ENCODE measurements at places on chromosomes 12 and 14.

GRCh38 chr12:90407841-90408240, 547.1 kb downstream of the CCER1 start:
- no peak for DNase-seq
- no peaks in the 10 kb centered on the region for H3K27me3 ChIP-seq
- H3K4me1 ChIP-seq, result no peaks in the 10 kb centered on the region
- no peak overlapping the region for H3K4me3 ChIP-seq

GRCh38 chr12:15244341-15244740, 23.1 kb upstream of the RERG start:
- H3K4me3 ChIP-seq, result no peak overlapping the region
- H3K27me3 ChIP-seq, result peaks cover 18% of the 10 kb centered on the region
- no peaks in the 10 kb centered on the region for H3K36me3 ChIP-seq
- no peak for DNase-seq
- no peaks in the 10 kb centered on the region for H3K4me1 ChIP-seq
- no peak overlapping the region for H3K27ac ChIP-seq

DNA sequence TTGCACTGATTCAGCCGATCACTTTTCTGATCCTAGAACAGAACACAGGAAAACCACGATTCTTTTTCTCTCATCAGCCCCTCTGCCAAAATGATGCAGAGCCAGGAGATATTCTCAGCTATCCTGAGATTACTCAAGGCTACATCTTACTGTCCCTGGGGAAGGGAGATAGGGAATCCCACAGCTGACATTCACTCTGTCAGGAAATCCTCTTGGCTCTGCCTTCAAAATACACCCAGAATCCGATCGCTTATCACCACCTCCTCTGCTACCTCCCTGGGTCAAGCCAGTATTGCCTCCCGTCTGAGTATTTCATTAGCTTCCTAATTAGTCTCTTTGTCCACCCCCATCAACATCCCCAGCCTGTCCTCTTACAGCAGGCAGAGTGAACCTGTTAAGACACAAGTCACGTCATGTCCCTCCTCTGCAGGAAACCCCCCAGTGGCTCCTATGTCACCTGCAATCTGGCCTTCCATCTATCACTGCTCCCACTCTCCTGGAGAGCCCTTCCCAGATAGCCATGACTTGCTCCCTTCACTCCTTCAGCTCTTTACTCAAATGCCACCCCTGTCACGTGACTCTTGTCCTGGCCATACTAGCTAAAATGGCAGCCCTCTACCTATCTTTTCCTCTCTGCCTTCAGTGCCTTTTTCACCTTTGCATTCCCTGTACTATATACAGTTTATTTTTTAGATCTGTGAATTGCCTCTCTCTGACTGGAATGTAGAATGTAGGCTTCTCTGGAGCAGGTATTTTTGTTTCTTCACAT, 70.3 kb downstream of the GALNT4 start:
- H3K27ac ChIP-seq, result no peak overlapping the region
- H3K4me1 ChIP-seq, result peaks cover 42% of the 10 kb centered on the region
- H3K4me3 ChIP-seq, result no peak overlapping the region
- H3K27me3 ChIP-seq, result no peaks in the 10 kb centered on the region
- DNase-seq, result no peak
- peaks cover 12% of the 10 kb centered on the region for H3K36me3 ChIP-seq

DNA sequence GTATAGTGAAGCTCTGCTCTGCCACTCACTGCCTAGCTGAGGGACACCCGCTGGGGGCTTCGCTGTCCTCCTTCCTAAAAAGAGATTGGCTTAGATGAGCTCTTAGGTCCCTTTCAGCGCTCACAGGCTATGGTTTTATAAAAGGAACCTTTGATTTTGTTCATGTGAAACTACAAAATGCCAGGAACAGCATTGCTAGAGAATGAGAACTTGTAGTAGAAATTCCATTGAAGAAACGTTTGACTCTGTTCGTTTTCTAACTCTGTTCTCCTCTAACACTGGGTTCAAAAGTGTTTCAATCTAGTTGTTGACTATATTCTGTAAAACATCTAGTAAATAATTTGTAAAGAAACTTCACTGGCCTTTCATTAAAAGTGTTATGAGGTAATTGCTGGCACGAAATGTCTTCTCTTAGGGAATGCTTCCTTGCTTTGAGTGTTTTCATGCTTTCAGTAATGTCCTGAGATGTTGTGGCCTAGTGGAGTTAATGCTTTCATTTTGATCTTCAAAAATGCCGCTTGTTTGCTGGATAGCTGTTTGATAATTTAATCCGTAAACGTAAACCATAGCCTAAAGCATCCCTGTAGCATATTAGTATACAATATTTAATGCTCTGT, 1.6 kb downstream of the MARK3 start:
- DNase-seq, result no peak
- peaks cover 4% of the 10 kb centered on the region for H3K36me3 ChIP-seq
- H3K27me3 ChIP-seq, result peaks cover 2% of the 10 kb centered on the region

GRCh38 chr12:73383584-73384222, 1111.5 kb downstream of the TRHDE start:
- no peak overlapping the region for H3K4me3 ChIP-seq
- H3K27me3 ChIP-seq, result no peaks in the 10 kb centered on the region
- no peak for DNase-seq
- no peaks in the 10 kb centered on the region for H3K36me3 ChIP-seq
- no peaks in the 10 kb centered on the region for H3K4me1 ChIP-seq

GRCh38 chr12:69388371-69388770, 28.8 kb downstream of the YEATS4 start:
- no peaks in the 10 kb centered on the region for H3K27me3 ChIP-seq
- H3K4me3 ChIP-seq, result no peak overlapping the region
- peaks cover 29% of the 10 kb centered on the region for H3K36me3 ChIP-seq
- DNase-seq, result no peak

- no peaks in the 10 kb centered on the region for H3K27me3 ChIP-seq
- no peaks in the 10 kb centered on the region for H3K36me3 ChIP-seq
- DNase-seq, result no peak
- H3K27ac ChIP-seq, result no peak overlapping the region
Observed at GRCh38 chr14:37340353-37340752, 142.6 kb downstream of the MIPOL1 start.

GRCh38 chr14:71220462-71220861, 313.2 kb downstream of the PCNX1 start:
- H3K4me3 ChIP-seq, result no peak overlapping the region
- peaks cover 34% of the 10 kb centered on the region for H3K4me1 ChIP-seq
- no peak overlapping the region for H3K27ac ChIP-seq
- H3K36me3 ChIP-seq, result peaks cover 5% of the 10 kb centered on the region
- no peak for DNase-seq

DNA sequence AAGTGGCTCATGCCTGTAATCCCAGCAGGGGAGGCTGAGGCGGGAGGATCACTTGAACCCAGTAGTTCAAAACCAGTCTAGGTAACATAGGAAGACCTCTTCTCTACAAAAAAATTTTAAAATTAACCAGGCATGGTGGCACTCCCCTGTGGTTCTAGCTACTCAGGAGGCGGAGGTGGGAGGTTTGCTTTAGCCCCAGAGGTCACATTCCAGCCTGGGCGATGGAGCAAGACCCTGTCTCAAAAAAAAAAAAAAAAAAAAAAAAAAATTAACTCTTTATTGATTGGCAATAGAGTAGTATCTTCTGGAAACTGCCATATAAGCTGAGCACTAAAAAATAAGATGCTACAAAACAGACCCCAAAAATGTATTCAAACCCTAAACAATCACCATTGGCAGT, 69.5 kb downstream of the LLPH start:
- H3K27ac ChIP-seq, result no peak overlapping the region
- H3K36me3 ChIP-seq, result no peaks in the 10 kb centered on the region
- no peaks in the 10 kb centered on the region for H3K4me1 ChIP-seq
- H3K4me3 ChIP-seq, result no peak overlapping the region
- H3K27me3 ChIP-seq, result peaks cover 23% of the 10 kb centered on the region

DNA sequence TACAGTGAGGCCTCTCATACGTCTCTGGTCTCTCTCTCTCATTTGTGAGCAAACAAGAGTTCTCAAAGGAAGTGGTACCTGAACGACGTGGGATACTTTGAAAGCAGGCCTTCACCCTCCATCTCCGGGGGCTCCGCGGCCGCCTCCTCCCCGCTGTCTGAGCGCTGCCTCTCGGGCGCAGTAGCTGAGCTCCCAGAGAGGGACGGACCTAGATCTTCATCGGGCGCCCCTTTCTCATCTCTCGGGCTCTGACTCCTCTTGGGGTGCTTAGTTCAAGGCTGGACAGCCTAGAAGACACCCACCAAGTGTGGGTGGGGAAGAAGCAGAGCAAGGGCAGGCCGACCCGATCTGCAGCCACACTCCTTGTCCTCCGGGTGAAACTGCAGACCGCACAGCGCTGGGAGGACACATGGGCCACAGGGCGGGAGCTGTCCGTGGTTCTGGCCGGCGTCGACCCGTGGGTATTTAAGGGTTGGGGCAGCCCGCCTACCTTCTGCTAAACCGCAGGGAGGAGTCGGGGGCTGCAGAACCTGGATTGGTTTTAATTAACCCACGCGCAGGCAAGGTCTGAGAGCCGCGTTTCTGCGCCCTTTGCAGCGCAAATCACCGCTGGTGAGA, 92.7 kb downstream of the PAH start:
- DNase-seq, result no peak
- no peaks in the 10 kb centered on the region for H3K36me3 ChIP-seq
- no peak overlapping the region for H3K4me3 ChIP-seq
- no peaks in the 10 kb centered on the region for H3K4me1 ChIP-seq
- H3K27me3 ChIP-seq, result peaks cover 17% of the 10 kb centered on the region

GRCh38 chr12:110697236-110697635, 8.3 kb upstream of the HVCN1 start:
- DNase-seq, result no peak
- H3K27me3 ChIP-seq, result peaks cover 2% of the 10 kb centered on the region
- no peaks in the 10 kb centered on the region for H3K36me3 ChIP-seq
- H3K27ac ChIP-seq, result no peak overlapping the region
- H3K4me1 ChIP-seq, result peaks cover 19% of the 10 kb centered on the region
- H3K4me3 ChIP-seq, result no peak overlapping the region

- H3K27ac ChIP-seq, result no peak overlapping the region
- H3K36me3 ChIP-seq, result peaks cover 38% of the 10 kb centered on the region
- no peak overlapping the region for H3K4me3 ChIP-seq
- H3K4me1 ChIP-seq, result peaks cover 5% of the 10 kb centered on the region
- H3K27me3 ChIP-seq, result no peaks in the 10 kb centered on the region
- no peak for DNase-seq
Observed at GRCh38 chr12:7150841-7151240, 20.7 kb downstream of the CLSTN3 start.

DNA sequence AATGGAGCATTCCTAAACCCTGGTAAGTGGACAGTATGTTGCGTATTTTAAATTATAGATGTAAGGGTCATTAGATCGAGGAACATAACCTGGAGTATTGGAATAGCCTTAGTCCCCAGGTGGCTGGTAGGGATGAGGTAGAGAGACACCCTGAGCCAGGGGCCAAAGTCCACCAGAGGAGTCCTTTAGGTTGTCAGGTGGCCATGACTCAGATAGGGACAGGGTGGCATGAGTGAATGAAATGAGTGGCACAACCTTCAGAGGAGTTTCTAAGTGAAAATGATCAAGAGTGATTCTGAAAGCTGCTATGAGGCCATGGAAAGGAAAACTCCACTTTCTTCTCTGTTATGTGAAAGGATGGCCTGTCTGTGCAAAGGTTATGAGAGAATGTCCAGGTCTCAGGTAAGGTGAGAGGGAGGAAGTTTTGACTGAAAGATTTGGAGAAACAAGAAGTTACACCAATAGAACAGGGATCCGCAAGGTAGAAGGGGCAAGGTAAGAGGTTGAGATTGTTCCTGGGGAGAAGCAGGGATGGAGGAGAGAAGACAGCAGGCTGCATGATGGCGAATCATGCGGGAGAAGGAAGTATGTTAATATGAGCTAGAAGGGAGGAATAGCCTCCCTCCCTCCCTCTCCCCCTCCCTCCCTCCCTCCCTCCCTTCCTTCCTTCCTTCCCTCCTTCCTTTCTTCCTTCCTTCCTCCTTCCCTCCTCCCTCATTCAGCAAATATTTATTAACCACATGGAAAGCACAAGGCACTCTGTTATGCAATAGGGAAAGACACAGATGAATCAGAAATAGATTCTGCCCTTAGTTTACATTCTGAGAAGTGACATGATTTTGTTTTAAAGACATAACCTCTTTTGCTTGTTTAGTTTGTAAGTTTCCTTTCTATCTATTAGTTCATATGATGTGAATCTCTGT, 14.0 kb upstream of the RIPK3 start:
- no peaks in the 10 kb centered on the region for H3K4me1 ChIP-seq
- H3K36me3 ChIP-seq, result peaks cover 2% of the 10 kb centered on the region

- no peaks in the 10 kb centered on the region for H3K36me3 ChIP-seq
- no peak overlapping the region for H3K4me3 ChIP-seq
- DNase-seq, result no peak
- peaks cover 25% of the 10 kb centered on the region for H3K27me3 ChIP-seq
Observed at GRCh38 chr12:52564582-52564981, 9.1 kb downstream of the KRT74 start.

- H3K27me3 ChIP-seq, result no peaks in the 10 kb centered on the region
- DNase-seq, result no peak
- no peak overlapping the region for H3K4me3 ChIP-seq
- no peak overlapping the region for H3K27ac ChIP-seq
- peaks cover 31% of the 10 kb centered on the region for H3K4me1 ChIP-seq
Observed at GRCh38 chr14:105281371-105282097, 19.3 kb downstream of the BRF1 start.

GRCh38 chr12:56801661-56802622, 38.8 kb downstream of the HSD17B6 start:
- H3K36me3 ChIP-seq, result no peaks in the 10 kb centered on the region
- no peak for DNase-seq
- H3K27ac ChIP-seq, result no peak overlapping the region

DNA sequence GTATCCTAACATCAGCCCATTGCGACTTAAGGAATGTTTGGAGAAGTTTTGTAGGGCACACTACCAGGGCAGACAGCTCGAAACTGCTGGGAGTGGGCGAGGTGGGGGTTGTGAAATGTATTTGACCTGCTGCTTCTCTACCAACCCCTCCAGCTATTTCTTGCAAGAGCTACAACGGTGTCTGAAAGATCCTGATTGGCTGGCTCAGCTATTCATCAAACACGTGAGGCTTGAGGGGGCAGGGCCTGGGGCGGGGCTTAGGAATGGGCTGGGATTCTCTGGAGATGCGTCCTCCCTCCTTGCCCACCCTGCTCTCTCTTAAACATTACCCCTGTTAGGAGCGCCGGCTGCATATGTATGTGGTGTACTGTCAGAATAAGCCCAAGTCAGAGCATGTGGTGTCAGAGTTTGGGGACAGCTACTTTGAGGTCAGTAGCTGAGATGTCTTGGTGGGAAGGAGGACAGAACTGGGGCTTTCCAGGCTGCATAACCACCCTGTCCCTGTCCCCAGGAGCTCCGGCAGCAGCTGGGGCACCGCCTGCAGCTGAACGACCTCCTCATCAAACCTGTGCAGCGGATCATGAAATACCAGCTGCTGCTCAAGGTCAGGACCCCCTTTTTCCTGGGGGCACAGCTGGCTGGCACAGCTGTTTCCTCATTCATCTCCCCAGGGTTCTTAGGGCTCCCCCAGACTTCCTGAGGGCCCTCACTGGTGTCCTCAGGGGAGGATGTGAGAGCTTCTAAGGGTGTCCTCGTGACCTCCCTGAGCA, 3.1 kb downstream of the ARHGEF25 start:
- no peak for DNase-seq
- peaks cover 70% of the 10 kb centered on the region for H3K27me3 ChIP-seq
- H3K4me3 ChIP-seq, result no peak overlapping the region
- H3K4me1 ChIP-seq, result peaks cover 11% of the 10 kb centered on the region
- H3K36me3 ChIP-seq, result no peaks in the 10 kb centered on the region
- no peak overlapping the region for H3K27ac ChIP-seq

GRCh38 chr12:42299392-42300308, 26.2 kb downstream of the ZCRB1 start:
- no peak overlapping the region for H3K4me3 ChIP-seq
- peaks cover 13% of the 10 kb centered on the region for H3K4me1 ChIP-seq
- peak; percentile 31 for DNase-seq
- H3K27me3 ChIP-seq, result no peaks in the 10 kb centered on the region
- no peaks in the 10 kb centered on the region for H3K36me3 ChIP-seq

GRCh38 chr12:90250766-90251165, 542.1 kb upstream of the ATP2B1 start:
- peaks cover 9% of the 10 kb centered on the region for H3K27me3 ChIP-seq
- peaks cover 7% of the 10 kb centered on the region for H3K4me1 ChIP-seq
- no peak overlapping the region for H3K4me3 ChIP-seq
- no peak for DNase-seq
- H3K27ac ChIP-seq, result no peak overlapping the region
